ENCODE measurements at places on chromosomes 7 and 10.
A peak's percentile ranks its signal among the peaks of the same experiment; 100 is the strongest.

- DNase-seq, result no peak
These were observed 43.1 kb upstream of the CHCHD3 start for GRCh38 chr7:133124974-133125373.

GRCh38 chr10:103833731-103834365, 21.5 kb downstream of the SH3PXD2A start:
- peak; percentile 52 for DNase-seq

DNA sequence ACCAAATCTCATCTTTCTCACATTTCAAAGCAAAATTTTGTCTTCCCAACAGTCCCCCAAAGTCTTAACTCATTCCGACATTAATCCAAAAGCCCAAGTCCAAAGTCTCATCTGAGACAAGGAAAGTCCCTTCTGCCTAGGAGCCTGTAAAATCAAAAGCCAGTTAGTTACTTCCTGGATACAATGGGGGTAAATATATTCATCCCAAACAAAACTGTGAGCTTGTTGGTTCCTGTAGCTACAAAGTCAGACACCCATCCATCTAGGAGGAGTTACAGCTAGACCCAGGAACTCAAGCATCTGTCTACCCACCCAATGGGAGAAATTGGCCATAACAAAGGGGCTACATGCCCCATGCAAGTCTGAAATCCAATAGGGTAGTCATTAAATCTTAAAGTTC, 51.9 kb downstream of the MTURN start:
- DNase-seq, result no peak

GRCh38 chr10:107880185-107880584, 715.7 kb upstream of the SORCS1 start:
- no peak for DNase-seq

DNA sequence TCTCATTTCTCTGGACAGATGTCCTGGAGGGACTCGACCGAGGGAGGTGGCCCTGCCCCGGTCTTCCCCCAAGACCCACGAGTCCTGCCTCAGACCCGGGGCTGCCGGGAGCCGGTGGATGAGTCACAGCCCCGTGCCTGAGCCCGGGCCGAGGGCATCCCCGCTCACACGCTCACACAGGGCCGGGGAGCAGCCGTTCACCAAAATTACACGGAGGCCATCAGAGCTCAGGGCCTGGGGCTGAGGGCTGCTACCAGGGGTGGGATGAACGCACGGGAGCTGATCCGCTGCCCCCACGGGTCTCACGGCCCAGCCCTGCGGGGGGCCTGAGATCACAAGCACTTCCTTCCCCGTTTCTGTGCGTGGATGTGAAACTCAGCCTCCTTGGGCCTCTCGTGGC, 17.5 kb downstream of the FAM20C start:
- peak; percentile 30 for DNase-seq

GRCh38 chr7:82594665-82595064, 151.1 kb upstream of the CACNA2D1 start:
- DNase-seq, result no peak

- peak; percentile 91 for DNase-seq
These were observed 16.0 kb downstream of the PAPSS2 start for GRCh38 chr10:87675396-87676376.

DNA sequence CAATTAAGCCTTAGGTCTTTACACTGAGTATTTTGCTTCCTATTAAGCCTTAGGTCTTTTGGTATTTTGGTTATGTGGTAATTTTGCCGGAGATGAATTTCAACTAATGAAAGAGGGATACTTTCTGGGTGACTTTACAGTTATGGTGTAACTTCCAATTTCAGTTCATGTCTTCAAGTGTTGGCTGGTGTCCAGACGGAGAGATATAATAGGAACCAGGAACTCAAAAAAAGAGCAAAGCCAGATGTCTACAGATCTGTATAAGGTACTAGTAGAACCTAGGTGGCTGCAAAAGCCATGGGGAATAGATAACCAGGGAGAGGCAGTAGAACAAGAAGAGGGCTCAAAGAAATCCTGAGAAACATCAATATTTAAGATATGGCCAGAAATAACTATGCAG, 12.3 kb downstream of the ERCC6 start:
- DNase-seq, result peak; percentile 60

GRCh38 chr10:42367532-42368230, 270.7 kb downstream of the ZNF33B start:
- peak; percentile 94 for DNase-seq

DNA sequence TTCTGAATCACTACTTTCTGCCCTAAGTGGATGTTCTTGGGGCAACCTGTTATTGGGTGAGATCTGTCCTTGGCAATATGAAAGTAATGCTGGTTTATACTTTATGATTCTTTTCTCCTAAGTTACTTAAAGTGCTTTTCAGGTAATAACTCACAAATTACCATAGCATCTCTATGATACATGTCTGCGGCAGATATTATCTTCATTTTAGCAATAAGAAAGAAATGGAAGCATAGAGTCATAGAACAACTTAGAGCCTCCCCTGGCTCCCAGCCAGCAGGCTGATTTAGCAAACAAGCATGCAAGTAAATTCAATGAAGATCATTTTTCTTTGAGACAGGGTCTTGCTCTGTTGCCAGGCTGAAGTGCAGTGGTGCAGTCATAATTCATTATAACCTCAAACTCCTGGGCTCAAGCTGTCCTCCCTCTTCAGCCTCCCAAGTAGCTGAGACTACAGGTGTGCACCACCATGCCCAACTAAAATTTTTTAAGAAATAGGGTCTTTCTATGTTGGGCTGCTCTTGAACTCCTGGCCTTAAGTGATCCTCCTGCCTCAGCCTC, 38.1 kb upstream of the GRM8 start:
- no peak for DNase-seq

DNA sequence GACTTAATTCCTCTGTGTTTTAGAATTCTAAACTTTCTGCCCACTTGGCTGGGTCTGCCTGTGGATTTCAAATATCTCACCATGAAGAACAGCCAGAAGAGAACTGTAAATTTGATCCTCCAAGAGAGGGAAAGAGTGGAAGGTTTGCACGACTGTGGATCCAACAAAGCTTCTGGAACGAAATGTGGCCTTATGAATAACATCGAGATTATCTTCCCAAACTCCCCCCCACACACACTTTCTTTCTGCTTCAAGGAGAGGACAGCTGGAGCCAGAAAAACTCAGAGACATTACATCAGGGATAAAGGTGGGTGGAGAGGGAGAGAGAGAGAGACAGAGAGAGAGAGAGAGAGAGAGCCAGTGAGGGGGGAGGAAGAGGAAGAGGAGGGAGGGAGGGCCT, 570.1 kb upstream of the MGMT start:
- no peak for DNase-seq

- no peak for DNase-seq
These were observed 44.7 kb downstream of the RBM17 start for GRCh38 chr10:6133331-6134098.

- peak; percentile 56 for DNase-seq
These were observed 9.2 kb downstream of the BNIP3 start for GRCh38 chr10:131972474-131973071.

DNA sequence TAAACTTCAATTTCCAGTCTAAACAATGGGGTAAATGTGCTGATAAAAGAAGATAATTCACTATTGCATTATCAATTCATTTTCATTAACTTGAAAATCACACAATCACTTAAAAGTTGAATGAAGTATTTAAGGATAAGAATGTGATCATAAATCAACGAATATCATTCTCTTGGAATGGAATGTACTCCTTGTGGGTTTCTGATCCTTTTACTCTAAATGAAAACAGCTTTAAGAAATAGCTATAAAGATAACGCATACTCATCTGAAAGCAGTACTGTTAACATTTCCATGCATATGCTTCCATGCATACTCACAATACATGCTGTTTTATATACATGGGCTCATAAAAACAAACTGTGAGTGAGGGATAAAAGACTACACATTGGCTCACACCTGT, 108.8 kb downstream of the ATE1 start:
- DNase-seq, result no peak
